ENCODE measurements at places on chromosomes 1 and 21. TPM values are rescaled to one million over a fixed set of nuclear protein-coding genes. Genes with fewer than 3 reads are reported as not detected.

AKR7A3 gene
- total RNA-seq = 0.14 TPM

OR2L8 gene
- total RNA-seq = not detected

KRTAP21-2 gene
- total RNA-seq = not detected

XKR8 gene
- total RNA-seq = 4.8 TPM

CR1L gene
- not detected for total RNA-seq

CLCA4 gene
- 0.27 TPM for total RNA-seq

MNDA gene
- 2.7 TPM for total RNA-seq

ATAD3C gene
- 2.8 TPM for total RNA-seq

DNA sequence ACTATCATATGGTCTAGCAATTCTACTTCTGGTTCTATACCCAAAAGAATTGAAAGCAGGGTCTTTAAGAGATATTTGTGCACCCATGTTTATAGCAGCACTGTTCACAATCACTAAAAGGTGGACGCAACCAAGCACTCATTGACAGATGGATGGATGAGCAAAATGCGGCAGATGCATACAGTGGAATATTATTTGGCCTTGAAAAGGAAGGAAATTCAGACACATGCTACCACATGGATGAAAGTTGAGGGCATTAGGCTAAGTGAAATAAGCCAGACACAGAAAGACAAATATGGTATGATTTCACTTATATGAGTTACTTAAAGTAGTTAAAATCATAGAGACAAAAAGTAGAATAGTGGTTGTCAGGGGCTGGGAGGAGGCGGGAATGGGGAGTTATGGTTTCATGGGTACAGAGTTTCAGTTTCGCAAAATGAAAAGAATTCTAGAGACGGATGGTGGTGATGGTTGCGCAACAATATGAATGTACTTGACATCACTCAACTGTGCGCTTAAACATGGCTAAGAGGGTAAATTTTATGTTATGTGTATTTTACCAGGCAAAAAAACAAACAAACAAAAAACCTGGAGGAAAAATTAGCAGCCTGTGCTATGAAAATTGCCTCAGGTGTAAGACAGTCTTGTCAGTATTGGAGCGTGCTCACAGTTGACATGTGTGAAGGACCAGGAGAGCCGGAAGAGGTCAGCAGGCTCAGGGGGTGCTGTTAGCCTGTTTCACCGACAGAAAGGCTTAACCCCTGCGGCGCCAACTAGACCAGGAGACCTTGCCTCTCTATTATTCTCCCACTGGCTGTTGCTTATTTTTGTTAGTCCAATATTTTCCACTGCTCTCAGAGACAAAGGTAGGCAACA lies 26.5 kb downstream of the CD247 start:
- DNase-seq = no peak

DNA sequence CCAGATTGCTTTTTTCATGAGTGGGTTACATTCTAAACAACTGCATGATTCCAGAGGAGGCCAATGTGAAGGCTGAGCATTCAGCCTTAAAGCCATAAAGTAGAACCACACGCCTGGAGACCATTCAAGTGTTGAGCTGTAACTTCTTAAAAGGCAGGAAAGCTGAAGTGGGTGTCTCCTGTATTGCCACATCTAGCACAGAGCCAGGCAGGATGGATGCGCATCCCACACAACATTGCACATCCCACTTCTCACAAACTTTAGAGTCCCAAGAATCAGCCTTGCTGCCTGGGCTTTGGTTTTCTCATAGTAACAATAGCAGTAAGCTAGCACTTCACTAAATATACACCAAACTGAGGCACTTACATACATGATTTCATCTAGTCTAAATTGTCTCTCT lies 151.7 kb downstream of the DAB1 start:
- no peak for DNase-seq

DNA sequence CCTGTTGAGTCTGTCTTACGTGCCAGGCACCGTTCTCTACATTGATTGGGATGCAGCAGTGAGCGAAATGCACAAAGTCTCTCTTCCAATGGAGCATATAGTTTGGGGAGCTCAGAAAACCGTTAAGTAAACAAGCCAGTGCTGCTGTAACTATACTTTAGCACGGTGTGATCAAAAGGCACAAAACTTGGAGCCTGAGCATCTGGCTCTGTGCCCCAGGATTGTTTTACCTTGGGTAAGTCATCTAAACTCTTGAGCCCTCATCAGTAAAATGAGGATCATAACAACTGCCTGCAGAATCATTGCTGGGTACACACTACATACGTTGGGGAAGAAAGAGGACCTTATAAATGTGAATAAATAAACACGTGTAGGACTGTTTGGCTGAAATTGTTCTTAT lies 1.8 kb downstream of the HHIPL2 start:
- no peak for DNase-seq

GRCh38 chr1:92476071-92476631 lies 10.6 kb downstream of the GFI1 start:
- no peak for DNase-seq

DNA sequence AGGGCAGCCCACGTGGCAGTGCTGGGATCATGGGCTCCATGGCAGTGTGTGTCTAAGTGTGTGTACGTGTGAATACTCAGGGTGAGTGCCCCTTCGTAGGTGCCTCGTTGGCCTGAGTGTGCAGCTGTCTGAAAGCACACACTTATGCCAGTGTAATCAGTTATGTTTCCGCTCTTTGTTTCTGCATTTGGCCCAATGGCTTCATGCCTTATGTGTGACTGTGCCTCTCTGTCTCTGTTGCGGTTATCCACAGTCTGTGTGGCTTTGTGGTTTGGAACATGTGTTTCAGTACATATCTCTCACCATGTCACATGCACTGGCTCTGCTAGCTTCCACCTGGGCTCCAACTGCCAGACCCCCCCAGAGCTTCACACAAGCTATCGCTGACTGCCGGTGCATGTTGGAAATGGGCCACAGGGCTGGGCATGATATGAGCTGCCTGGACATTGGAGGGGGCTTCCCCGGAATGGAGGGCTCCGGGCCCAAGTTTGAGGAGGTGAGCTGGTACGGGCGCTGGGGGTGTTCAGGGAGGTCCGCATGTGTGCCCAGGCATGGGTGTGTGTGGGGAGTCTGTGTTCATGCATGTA lies 70.3 kb upstream of the TINAGL1 start:
- no peak for DNase-seq

- DNase-seq = no peak
Observed at GRCh38 chr1:74596717-74597116, 76.9 kb downstream of the ERICH3 start.
